ENCODE measurements at places on chromosomes 6 and 20.

DNA sequence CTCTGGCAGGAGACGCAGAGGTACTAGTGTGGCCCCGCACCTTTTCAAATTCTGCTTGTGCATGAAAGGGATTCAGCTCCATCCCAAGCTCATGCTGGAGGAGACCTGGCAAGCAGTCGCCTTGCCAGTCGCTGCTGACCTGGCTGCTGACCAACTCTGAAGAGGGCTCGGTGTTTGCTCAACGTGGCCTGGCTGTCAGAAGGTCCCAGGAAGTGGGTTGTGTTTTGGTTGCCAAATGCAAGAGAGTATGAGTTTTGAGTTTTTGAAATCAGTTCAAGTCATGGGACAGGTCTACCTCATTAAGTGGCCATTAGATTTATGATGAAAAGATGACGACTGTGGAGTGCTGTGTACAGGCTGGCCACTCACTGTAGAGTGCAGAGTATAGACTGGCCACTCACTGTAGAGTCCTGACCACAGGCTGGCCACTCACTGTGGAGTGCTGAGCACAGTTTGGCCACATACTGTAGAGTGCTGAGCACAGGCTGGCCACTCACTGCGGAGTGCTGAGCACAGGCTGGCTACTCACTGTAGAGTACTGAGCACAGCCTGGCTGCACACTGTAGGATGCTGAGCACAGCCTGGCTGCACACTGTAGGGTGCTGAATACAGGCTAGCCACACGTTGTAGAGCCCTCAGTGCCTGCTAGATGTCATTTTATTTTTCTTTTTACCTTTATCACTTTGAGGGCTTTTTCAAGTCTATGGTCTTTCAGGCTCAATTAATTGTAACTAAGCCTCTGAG is 193.9 kb downstream of the ZNF217 start:
- DNase-seq: no peak

GRCh38 chr20:63284083-63284440 is 8.9 kb upstream of the COL20A1 start:
- DNase-seq: no peak

- DNase-seq: no peak
Measured at GRCh38 chr20:23358923-23359593, 2.9 kb upstream of the GZF1 start.

DNA sequence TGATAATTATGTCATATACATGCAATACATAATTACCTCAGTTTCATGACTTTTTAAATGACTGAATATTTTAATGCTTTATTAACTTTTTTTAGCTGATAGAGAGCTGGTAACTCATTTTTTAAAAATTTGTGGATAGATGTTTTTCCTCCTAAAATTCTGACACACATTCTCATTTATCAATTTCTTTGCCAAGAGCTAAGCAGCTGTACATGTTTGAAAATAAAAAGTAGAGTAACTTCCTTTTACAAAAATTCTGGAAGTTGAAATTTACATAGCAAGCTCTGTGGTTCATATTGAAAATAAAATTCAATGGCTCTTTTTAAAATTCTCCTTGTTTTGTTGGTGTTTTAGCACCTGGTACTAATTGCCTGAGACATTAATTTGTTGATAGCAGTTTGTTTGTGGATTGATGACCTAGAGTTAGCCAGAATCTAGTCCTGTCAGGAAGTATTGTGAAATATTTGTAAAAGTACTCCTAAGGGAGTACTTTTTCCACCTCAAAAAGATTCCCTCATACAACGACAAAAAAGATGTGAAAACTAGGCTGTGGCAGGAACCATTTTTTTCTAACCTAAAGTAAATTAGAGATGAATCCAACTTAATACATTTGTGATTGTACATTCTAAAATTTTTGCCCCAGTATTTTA is 621.8 kb downstream of the BCKDHB start:
- no peak for DNase-seq

DNA sequence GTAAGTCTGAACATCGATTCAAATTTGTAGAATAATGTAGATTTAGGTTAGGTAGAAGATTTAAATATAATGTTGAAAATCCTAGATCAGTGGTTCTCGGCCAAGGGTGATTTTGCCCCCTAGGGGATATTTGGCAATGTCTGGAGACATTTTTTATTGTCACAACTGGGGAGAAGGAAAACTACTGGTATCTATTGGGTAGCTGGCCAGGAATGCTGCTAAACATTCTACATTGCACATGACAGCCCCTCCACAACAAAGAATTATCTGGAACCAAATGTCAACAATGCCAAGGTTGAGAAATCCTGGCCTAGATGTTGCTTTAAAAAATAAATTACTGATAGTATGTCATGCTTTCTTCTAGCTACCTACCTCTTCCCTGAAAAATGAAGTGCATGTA is 76.1 kb downstream of the HIVEP2 start:
- DNase-seq: no peak

GRCh38 chr6:90677440-90677839 is 90.6 kb upstream of the MAP3K7 start:
- DNase-seq: peak; percentile 82

- no peak for DNase-seq
Measured at GRCh38 chr6:70734381-70734780, 66.7 kb downstream of the SMAP1 start.

DNA sequence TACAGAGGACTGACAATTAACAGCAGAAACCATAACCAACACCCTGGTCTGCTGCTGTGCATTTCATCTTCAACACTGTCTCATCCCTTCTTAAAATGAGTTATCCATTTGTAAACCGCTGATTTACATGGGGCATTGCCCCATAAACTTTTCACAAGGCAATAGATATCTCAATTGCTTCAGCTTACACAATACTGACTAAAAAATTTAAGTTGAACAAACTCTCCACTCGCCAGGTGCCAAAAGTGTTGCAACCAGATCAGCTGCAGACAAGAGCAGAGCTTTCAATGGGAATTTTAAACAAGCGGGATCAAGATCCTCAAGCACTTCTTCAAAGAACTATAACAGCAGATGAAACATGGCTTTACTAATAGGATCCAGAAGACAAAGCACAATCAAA is 183.0 kb downstream of the TASP1 start:
- DNase-seq: no peak

DNA sequence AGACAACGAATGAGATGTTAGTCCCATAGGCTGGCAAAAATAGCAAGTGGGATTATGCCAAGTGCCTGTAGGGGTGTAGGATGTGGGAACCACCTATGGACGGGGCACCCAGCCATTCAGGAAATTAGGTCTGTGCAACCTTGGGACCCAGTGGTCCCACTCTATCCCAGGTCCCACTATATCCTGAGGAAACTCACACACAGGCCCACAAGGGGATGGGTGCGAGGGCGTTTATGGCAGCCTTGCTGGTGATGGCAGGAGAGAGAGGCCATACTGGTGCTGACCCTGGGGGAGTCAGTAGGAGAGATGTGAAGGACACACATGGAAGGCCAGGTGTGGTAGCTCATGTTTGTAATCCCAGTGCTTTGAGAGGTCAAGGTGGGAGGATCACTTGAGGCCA is 163.6 kb downstream of the EYA2 start:
- no peak for DNase-seq

GRCh38 chr6:159043251-159043650 is 1.5 kb downstream of the TAGAP start:
- no peak for DNase-seq

- no peak for DNase-seq
Measured at GRCh38 chr6:38273325-38273724, 366.4 kb downstream of the BTBD9 start.
